ENCODE measurements at places on chromosomes 1 and 21.

DNA sequence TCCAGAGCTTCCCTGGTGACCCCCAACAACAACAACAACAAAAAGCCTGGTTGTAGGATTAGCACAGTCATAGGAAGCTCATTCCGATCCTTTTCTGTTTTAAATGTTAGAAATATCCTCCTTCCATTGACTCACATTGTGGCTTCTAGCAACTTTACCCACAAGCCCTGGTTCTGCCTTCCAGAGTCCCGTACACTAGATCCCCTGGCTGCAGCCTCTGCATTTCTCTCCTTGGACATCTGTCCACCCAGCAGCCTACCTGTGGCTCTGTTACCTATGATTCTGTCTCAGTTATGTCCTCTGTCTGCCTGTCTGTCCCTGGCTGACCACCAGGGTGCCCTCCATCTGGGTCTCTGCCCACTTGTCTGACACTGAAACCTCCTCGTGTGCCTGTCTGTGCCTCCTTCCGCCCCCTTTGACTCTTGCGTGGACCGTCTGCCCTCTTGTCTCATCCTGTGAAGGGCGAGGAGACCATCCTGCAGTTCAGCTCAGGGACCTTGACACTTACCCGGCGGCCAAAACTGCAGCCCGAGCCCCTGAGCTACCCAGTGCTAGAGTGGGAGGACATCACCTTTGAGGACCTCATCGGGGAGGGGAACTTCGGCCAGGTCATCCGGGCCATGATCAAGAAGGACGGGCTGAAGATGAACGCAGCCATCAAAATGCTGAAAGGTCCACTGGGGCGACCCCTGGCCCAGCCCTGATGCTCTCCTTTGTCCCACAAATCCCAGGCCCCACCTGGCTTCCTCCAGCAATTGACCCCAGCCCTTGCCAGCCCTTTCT lies 16.1 kb downstream of the TIE1 start:
- DNase-seq, result no peak

- DNase-seq, result no peak
Measured at GRCh38 chr1:233368106-233368788, 40.7 kb downstream of the MAP3K21 start.

GRCh38 chr1:169892927-169893644 lies 610 bp downstream of the SCYL3 start:
- no peak for DNase-seq

DNA sequence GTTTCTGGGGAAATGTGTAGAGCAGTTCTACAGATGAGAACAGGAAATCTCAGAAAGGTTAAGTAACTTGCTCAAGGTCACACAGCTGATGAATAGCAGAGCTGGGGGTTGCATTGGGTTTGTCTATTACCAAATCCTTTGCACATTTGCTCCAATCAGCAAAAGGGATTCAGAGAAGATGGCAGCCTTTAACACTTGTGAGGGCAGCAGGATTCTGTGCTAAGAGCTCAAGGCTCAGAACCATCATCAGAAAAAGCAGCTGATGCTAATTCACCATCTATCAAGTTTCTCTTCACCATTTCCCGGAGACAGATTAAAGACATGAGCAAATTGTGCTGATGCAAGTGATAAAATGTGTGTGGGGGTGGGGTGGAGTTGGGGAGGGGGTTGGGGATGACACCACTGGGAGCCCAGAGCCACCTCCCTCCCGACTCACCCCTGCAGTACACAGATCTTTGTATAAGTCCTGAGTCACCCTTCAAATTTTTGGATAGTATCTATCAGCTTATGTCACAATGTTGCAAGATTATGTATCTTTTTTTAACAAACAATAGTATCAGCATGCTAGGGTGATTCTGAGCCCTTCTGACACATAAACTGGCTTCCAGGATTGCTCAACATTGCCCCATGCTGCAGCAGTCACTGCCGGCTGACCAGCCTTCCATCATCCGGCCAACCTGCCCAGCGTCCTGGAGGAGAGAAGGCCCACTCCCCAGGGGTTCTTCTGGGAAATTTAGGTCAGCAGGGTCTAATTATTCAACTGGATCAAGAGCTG lies 2.8 kb upstream of the SPSB1 start:
- no peak for DNase-seq

- DNase-seq, result peak; percentile 44
Measured at GRCh38 chr1:221439008-221439746, 302.7 kb downstream of the DUSP10 start.

GRCh38 chr1:67133177-67133576 lies 1.6 kb downstream of the C1orf141 start:
- DNase-seq, result no peak

- no peak for DNase-seq
Measured at GRCh38 chr1:1427820-1428148, 6.7 kb upstream of the ANKRD65 start.

DNA sequence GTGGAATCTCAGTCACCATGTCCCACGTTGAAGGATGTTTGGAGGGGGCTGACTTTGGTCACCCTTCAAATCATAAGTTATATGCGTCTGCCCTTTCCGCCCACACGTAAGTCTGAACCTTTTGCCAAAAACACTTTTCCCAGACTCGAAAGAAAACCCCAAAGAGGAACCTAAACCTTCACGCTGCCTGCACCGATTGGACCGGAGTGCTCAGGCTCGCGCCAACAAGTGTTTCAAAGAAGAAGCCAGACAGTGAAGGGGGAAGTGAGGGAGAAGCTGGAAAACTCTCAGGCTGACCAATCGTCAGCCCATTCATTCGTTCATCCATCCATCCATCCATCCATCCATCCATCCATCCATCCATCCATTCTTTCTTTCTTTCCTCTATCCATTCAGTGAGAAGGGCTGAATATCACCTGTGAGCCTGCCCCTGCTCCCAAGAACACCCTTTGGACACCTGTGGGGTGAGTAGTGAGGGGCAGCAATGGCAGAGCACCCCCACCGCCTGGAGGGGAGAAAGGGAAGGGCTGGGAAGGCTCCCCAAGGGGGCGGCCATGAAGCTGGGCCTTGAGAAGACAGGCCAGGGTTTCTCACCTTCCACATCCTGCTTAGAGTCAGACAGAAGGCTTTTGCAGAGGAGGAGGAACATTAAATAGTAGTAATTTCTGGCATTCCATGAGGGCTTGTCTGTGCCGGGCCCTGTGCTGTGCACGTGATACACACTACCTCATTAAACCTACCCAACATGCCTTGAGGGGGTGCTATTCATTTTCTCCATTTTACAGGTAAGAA lies 27.1 kb upstream of the RUNX3 start:
- DNase-seq, result no peak

GRCh38 chr1:7259955-7260354 lies 474.7 kb downstream of the CAMTA1 start:
- DNase-seq, result no peak

- DNase-seq, result no peak
Measured at GRCh38 chr1:245232931-245233330, 78.1 kb downstream of the KIF26B start.

GRCh38 chr1:53685272-53686051 lies 53.5 kb downstream of the GLIS1 start:
- no peak for DNase-seq

GRCh38 chr1:5466487-5466886 lies 525.7 kb downstream of the NPHP4 start:
- DNase-seq, result no peak

- no peak for DNase-seq
Measured at GRCh38 chr1:89605692-89606091, 27.2 kb upstream of the LRRC8C start.

DNA sequence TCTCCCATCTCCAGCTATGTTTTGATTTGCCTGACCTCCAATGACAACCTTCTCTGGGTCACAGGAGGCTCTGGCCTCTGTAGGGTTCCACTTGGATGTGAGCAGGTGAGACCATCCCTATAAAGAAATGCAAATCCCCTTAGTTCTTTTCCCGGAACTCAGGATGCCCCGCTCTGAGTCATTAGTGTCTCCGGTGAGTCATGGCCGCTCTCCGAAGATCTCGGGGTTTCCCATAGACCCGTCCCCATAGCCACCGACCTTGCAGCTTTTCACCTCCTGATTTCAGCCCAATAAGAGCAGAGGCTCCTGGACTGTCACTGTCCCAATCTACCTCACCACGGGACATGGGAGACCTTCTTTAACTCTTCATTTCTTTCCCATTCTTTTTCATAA lies 98.2 kb downstream of the PGBD5 start:
- DNase-seq, result no peak

DNA sequence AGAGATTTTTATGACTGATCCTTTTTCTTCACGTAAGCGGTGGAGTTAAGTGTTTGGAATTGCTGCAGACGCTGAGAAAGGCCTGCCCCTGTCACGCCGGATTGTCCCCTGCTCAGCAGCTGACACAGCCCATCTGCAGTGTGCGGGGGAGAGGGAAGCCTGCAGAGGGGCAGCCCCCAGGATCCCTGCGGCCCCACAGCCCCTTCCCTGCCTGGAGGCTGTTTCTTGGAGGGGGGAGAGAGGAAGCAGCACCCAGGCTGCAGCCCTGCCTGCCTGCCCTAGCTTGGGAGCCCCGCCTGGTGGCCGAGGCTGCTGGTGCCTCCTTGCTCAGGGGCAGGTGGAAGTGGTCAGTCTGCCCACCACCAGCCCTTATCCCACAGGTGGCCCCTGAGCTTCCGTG lies 50.7 kb downstream of the PRDM16 start:
- DNase-seq, result no peak

DNA sequence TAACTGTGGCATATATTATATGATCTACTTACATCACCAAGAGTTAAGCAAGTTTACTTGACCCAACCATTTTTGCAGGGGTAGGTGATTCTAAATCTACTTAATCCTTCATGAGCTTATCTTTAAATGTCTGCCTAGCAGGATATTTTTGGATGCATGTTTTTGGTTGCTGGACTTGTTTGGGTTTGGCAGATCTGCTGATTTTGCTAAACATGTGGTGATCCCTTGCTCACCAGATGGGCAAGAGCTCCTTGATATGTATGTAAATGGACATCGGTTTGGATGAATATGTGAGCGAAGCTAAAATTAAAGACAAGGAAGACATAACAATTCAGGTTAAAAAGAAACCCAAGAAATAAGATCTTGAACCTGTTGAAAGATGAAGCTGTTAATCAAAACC lies 36.7 kb downstream of the FMN2 start:
- no peak for DNase-seq

DNA sequence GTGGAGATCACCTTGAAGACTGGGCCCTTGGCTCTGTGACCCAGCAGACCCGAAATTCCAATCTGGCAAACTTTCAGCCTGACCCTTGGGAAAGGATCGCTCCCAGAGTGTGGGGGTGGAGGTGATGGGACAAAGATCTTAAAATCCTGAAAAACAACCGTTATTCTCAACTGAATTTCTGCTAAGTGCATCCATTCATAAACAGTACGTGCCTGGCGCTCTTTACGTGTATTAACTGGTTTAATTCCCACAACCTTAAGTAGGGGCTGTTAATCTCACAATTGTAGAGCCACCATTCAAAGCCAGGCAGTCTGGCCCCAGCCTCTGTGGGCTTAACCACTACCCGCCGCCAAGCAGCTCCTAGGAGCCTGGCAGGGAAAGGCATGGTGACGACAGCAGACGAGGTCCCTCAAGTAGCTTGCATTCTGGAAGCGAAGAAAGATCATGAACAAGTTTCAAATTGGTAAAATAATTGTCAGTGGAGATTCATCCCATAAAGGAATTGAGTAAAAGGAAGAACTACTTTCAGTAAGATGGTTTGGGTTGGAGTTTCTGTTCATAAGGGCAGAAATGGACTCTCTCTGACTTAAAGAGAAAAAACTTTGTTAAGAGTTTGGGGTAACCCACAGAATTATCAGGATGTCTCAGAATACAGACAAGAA lies 11.4 kb upstream of the RGS16 start:
- peak; percentile 54 for DNase-seq

GRCh38 chr1:12706061-12706460 lies 9.8 kb upstream of the AADACL3 start:
- DNase-seq, result no peak

DNA sequence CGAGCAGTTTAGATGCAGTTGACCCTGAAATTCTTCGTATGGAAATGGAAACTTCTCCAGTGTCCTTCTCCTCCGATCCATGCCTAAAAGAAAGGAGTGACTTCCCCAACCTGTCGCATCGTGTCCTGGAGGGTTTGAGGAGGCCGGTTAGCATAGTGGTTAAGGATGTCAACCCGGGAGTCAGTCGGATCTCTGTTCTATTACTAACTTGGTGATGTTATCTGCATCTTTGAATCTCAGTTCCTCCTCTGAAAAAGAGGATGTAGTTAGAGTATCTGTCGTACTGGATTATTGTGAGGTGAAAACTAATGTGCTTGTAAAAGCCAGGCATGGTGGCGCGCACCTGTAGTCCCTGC lies 684 bp downstream of the ZBTB8B start:
- DNase-seq, result no peak

DNA sequence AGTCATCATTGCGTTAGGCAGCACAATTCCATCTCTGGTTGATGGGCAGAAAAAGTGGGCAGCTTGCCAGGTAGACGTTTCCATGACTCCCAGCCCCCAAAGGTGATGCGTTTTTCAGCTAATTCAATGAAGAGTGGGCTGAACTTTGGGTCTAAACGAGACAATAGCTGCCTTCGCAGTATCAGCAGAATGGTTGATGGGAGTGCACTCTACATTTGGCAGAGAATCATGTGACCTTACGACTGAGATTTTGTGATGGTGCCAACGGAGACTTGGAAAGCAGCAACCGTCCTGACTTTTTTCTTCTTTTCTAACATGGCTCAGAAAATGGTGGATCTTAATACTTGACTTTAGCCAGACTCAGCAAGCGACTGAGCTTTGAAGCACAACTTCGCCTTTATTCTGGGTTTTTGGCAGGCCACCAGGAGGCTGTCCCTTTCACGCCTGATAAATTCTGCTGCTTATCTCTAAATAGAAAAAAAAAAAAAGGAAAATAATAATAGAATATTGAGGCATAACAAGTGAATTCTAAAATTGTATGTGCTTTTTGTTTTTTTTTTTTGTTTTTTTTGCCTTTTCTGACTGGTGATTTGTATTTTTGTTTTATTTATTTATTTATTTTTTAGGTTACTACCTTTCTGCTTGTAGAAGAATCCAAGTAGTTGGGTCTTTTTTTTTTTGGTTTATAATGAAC lies 804.8 kb downstream of the USP25 start:
- no peak for DNase-seq

- DNase-seq, result peak; percentile 57
Measured at GRCh38 chr1:211260141-211261107, 1.3 kb downstream of the RCOR3 start.

- DNase-seq, result no peak
Measured at GRCh38 chr1:200245473-200245872, 164.4 kb downstream of the ZNF281 start.

Measured in stimulated activated CD4-positive, alpha-beta T cell treated with anti-CD3 and anti-CD28 coated beads, Interleukin-12 subunit alpha, Interleukin-12 subunit beta, amount 100 ng/mL, for 48 hours (primary cell).